ENCODE measurements at places on chromosomes 6 and 20. TPM values are rescaled to one million over a fixed set of nuclear protein-coding genes. Genes with fewer than 3 reads are reported as not detected.

DNA sequence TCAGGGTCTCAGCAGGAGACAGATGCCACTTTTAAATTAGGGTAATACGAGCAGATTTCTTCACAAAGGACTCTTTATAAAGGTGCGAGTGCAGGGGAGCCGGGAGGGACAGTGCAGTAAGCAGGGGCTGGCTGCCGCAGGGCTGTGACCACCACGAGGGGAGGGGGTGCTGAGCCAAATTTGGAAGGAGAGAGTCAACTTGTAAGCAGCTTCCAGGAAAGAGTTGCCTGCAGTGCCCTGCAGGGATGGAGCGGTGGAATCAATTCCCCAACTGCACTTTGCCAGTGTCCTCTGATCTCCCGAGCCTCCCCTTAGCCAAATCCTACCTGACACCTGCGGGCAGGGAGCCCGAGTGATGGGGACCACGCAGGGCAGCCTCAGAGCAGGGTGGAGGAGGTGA is 13.9 kb upstream of the CCDC167 start:
- no peak for DNase-seq

- no peak for DNase-seq
These were observed 30.3 kb upstream of the GCM1 start for GRCh38 chr6:53178837-53179432.

GRCh38 chr20:49571553-49571835 is 3.6 kb upstream of the PTGIS start:
- no peak for DNase-seq

DNA sequence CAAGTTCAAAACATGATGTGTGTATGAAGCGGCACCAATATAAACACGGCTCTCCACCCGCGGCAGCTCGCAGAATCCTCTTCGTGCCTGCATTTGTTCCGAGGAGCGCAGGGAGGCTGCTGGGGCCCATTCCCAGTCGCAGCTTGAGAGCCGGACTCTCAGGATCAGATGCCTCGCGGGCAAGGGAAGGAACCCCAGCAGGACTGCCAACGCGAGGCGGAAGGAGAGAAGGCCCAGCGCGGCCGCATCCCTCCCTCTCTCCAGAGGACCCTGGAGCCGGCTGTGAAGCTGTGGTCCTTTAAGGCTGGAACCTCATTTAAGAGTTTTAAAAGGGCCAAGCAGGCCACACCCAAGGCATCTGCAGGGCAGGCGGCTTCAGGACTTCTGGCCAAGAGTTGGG is 44.2 kb upstream of the ZBP1 start:
- no peak for DNase-seq

GRCh38 chr6:144284478-144284782 is 705 bp upstream of the UTRN start:
- DNase-seq: no peak

DNA sequence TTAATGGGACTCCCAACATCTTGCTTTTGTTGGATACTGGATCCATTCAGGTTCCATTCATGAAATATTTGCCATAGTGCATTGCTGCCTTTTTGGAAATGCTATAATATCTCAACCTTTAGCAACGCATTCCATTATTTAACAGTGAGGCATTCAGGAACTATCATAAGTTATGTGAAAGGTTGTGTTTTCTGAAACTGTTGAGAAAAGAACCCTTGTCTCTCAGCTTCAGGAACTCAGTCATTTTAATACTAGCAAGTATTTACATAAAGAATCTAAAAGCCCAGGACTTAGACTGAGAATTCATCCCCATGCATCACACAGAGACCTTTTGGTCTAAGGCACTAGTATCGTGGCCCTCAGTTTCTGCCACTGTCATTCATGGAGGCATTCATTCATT is 24.9 kb upstream of the SASH1 start:
- DNase-seq: no peak

DNA sequence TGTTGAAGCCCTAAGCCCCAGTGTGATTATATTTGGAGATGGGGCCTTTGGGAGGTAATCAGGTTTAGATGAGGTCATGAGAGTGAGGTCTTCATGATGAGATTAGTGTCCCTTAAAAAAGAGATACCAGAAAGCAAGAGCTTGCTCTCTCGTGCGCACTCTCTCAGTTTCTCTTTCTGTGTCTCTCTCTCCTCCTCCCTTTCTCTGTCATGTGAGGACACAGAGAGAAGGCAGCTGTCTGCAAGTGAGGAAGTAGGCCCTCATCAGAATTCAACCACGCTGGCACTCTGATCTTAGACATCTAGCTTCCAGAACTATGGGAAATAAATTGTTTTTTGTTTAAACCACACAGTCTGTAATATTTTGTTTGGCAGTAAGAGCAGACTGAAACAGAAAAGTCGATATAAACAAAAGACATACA is 180.5 kb downstream of the IBTK start:
- no peak for DNase-seq

DNA sequence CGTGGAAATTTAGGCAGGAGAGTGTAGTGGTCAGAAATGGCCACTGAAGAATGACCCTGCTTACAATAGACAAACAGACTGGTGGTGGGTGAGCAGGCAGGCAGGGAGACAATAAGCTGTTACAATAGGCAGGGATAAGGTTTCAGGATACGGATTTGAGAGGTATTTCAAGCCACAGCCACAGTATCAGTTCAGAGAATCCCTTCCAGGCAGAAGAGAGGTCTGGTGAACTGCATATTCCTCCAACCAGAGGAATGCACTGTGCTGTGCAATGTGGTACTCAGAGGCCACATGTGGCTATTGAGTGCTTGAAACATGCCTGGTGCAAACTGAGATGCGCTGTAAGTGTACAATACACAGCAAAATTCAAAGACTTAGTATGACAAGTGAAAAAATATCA is 20.6 kb downstream of the RMND1 start:
- no peak for DNase-seq

DNA sequence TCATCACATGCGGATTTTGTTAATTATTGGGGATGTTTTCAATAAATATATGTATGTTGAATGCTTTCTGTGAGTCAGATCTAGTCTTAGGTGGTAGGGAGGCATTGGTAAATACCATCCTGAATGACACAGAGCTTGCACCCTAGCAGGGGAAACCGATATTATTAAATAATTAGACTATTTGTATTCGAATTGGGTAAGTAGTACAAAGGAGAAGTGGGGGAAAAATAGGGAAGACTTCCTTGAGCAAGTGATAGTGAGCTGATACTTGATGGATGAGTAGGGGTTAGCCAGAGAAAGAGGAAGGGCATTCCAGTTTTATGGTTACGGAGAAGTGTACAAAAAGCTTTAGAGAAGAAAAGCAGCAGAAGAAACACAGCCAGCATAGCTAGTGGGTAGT is 1.5 kb downstream of the RIOK1 start:
- no peak for DNase-seq

DNA sequence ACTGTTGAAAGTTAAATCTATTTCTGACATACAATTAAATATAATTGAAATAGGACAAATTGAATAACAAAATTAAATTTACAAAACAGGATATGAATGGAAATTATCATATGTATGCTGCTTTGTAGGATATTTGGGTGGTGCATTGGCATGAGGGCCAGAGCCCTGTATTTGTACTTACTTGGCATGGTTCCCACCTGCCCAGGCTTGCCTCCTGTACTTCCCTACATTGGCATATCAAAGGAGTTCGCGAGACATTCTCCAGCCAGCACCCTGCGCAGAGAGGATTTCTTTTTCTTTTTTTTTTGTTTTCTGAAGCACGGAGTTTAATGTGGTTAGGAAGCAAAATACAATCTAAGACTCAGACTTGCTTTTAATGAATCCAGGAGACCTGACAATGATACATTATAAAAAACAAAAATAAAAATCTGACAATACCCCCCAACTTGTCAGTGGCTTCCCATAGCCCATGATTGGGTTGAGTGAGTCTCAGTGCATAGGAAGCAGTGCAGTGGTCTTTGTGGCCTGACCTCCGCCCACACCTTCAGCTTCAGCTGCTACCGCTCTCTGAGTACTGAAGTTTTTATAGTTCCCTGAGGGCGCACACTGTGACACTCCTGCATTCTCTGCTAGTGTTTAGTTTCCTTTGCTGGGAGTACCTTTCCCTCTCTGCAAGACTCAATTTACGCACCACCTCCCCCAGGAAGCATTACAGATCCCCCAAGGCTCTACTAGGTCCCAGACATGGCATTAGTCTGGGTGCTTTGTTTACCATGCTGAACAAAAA is 440.8 kb downstream of the UTRN start:
- no peak for DNase-seq

GRCh38 chr20:48875914-48876240 is 45.6 kb upstream of the ARFGEF2 start:
- no peak for DNase-seq

DNA sequence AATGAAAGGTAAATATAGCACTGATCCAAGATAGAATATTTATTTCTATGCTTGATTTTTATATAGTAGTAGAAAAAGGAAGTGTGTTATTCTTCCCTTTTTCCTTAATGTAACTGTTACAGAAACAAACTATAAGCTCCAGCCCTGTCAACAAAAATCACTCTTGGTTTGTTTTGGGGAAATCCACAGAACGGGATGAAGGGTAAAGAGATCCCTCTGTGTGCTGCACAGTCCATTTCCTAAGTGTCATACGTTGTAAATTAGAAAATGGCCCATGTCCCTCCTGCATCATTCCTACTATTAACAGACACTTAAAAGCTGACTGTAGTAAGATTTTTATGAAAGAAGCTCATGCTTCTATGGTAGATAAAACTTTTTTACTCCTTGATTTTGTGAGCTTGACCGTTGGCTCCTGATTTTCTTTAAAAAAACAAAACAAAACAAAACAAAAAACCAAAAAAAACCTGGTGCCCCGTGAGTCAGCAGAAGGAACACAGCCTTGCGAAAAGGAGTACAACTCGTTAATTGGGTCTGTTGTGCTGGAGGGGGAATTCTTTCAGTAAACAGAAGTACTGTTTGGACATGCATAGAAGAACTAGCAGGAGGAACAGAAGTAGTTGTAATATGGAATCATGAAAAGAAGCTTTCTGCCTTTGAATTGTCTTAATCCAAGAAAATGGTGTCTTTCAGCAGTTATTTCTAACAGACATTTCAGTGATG is 67.5 kb downstream of the RTN4IP1 start:
- no peak for DNase-seq

DNA sequence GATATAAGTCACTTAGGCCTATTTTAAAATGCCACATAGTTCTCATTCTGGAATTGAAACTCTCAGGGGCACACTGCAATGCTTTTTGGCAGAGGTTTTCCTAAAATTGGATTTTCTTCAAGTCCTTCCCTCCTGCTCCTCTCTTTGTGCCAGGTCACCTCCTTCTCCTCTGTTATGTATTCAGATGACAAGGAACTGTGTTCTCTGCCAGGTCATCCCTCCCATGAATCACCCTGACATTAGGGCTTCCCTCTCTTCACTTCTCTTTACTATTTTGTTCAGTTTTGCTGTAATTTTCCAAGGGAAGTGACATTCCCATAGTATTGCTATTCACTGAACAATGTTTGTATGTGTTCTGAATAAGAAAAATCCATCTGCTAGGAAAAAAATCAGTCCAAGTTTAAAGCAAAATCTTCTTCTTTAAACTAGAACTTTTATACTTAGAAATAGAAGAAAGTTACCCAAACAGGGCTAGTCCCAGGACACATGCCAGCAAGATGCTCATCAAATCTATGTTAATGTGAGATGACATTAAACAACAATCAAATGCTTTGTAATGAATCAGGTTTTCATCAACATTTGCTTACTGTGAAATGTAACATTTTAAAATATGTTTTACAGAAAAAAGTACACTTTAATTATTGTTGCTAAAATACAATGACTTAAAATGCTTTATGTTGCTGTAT is 461.1 kb downstream of the MMUT start:
- no peak for DNase-seq

- DNase-seq: no peak
These were observed 24.7 kb upstream of the HDAC2 start for GRCh38 chr6:113995634-113996033.

- no peak for DNase-seq
These were observed 51.6 kb downstream of the RALY start for GRCh38 chr20:34045294-34045693.

GRCh38 chr6:100247123-100247522 is 217.6 kb downstream of the SIM1 start:
- no peak for DNase-seq

DNA sequence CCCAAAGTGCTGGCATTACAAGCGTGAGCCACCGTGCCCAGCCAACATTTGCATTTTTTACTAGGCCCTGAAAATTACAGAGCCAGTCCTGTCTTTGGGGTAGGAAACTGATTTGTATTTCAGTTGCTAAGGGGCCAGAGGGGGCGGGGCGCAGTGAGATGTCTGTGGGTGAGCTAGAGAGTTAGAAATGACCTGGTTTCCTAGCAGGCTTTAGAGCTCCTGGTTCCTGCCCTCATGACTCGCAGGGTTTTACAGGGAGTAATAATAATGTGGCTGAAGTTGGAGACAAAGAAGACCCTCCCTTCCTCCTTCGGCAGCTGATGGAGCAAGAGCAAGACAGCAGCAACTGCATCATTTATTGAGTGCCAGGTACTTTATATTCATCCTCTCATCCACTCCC is 131.5 kb downstream of the TFAP2C start:
- DNase-seq: no peak

DNA sequence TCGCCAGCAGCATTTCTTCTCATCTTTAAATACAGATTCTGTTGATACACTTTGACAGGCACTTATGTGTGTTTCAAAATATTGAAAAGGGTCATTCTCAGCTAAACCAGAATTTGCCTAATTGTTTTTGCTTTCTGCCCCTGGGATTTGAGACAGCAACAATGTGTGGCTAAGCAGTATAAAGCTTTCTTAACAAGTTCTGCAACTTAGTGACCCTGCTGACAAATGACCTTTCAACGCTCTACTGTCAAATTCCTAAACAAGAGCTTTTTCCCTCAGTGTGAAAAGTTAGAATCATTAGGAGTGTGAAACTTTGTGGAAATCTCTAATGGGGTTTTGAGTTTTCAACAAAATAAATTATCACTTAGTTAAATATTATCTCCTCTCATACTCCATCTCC is 414.6 kb downstream of the RFPL4B start:
- DNase-seq: no peak

- DNase-seq: no peak
These were observed 194.8 kb downstream of the FRK start for GRCh38 chr6:115865914-115866313.

Gene GNAS-AS1
- total RNA-seq: not detected

Gene TCF15
- total RNA-seq: 20.4 TPM
